ENCODE measurements at places on chromosomes 13 and 19.

DNA sequence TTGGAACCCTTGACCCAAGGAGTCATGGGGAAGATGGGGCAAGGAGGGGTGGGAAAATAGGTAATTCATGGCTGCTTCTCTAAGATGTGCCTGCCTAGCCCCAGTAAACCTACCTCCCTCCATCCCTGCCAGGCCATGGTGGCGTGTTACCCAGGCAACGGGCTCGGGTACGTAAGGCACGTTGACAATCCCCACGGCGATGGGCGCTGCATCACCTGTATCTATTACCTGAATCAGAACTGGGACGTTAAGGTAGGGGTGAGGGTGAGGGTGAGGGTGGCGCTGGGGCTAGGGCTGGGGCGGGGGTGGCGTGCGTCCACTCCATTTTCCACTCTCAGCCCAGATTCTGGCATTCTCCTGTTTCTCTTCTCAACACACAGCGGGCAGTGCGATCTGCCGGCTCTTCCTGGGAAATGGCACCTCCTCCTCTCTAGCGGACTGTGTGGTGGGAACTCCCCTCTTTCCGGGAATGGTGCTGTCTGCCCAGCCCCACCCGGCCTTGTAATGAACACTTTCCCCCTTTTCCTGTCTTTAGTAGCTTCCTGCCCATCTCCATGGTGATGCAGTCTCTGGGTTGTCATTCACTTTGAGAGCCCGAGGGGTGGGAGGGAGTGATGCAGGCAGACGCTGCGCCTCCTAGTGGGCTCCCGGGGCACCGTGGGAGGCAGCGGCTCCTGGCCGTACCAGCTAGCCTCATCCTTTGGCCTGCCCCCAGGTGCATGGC is 7.6 kb downstream of the EGLN2 start:
- no peak for DNase-seq

- no peak for DNase-seq
These were observed 97.9 kb upstream of the SLC7A1 start for GRCh38 chr13:29693275-29693945.

DNA sequence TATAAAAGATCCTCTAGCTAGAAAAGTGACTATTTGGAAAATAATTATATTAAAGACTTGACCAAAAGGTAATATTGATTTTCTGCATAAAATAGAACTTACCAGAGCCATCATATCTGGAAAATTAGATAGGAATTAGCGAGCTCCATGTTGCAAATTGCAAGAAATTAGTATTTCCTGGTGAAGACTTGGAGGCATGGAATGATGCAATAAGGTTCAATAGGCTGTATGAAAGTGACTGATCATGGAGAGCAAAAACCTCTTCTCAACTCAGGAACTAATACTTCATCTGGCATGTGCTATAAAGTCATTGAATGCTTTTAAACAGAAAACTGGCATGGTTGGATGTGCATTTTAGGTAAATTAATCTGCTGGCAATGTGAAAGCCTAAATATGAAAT is 66.3 kb upstream of the UFM1 start:
- no peak for DNase-seq

DNA sequence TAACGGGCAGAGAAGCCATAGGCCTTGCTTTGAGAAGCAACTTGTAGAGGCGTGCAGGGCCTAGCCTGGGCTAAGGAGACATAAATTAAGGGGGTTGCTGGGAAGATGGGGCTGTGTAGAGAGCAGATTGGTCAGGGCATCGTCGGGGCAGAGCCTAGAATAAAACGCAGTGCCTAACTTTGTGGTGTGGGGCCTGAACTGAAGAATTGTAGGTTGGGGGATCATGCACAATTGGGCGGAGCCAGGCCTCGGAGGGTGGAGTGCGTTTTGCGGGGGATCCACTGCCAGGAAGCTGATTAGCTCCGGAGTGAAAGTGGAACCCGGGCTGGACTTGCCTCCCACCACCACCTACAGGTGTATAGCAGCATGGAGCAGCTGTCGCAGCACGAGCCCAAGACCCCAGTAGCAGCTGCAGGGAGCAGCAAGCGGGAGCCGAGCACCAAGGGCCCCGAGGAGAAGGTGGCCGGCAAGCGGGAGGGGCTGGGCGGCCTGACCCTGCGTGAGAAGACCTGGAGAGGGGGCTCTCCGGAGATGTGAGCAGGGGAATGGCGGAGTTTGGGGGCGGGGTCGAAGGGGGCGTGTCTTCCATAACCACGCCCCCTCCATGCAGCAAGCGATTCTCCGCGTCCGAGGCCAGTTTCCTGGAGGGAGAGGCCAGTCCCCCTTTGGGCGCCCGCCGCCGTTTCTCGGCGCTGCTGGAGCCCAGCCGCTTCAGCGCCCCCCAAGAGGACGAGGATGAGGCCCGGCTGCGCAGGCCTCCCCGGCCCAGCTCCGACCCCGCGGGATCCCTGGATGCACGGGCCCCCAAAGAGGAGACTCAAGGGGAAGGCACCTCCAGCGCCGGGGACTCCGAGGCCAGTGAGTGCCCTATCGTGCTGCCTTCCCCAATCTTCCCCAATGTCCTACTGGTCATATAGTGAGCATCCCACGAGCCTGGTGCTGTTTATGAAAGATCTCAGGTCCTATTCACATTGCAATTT is 13.8 kb downstream of the DNASE2 start:
- DNase-seq, result no peak

DNA sequence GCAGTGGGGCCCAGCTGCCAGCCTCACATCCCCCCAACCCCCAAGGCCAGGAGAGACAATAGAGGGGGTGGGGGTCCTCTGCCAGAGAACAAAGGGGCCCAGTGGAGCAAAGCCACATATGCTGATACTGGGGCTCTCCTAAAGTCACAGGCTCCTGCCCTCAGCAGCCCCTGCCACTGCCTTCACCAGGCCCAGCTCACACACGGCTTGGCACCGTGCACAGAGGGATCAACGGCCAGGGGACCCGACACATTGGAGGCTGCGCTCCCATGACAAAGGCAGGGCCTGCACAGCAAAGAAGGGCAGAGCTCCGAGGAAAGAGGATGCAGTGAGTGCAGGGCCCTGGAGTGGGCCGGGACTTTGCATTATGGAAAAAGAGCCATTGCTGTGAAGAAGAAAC is 146.4 kb downstream of the KDM4B start:
- DNase-seq, result no peak

DNA sequence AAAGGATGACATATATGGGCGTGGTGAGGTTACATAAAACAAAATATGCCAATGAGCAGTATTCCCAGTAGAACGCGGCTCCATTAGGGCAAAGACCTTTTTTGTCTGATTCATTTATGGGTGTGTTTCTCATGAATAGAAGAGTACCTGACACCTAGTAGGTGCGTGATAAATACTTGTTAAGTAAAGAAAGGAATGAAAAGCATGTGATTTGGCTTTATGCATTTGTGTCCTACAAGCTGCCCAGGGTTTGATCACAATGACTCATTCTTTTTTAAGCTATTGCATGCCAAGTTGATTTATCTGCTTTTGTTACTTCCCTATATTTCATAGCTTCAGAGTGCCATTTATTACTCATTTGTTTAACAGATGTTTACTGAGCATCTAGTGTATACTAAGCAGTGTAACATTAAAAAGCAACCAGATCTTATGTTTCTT is 19.1 kb upstream of the KCTD4 start:
- no peak for DNase-seq
